ENCODE measurements at places on chromosomes 7 and 10.

DNA sequence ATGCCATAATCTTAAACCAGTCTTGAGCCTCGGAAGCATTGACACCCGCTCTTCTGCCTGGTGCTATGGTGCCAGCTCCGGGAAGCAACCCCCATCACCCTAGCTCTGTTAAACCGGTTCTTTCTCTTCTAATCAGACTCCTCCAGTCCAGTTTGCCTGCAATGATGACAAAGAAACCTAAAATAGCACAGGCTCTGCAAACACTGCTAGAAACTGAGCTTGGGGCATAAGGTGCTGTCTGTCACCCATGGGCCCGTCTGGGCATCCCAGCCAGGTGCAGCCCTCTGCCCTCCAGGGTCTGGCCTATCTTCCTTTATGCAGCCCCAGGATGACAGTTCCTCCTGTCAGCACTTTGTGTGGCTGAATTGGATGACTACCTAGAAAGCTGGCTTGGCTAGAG lies 14.2 kb upstream of the CAMK2G start:
- no peaks in the 10 kb centered on the region for H3K4me1 ChIP-seq
- no peaks in the 10 kb centered on the region for H3K36me3 ChIP-seq
- no peak for DNase-seq
- no peaks in the 10 kb centered on the region for H3K27me3 ChIP-seq
- H3K27ac ChIP-seq: no peak overlapping the region

DNA sequence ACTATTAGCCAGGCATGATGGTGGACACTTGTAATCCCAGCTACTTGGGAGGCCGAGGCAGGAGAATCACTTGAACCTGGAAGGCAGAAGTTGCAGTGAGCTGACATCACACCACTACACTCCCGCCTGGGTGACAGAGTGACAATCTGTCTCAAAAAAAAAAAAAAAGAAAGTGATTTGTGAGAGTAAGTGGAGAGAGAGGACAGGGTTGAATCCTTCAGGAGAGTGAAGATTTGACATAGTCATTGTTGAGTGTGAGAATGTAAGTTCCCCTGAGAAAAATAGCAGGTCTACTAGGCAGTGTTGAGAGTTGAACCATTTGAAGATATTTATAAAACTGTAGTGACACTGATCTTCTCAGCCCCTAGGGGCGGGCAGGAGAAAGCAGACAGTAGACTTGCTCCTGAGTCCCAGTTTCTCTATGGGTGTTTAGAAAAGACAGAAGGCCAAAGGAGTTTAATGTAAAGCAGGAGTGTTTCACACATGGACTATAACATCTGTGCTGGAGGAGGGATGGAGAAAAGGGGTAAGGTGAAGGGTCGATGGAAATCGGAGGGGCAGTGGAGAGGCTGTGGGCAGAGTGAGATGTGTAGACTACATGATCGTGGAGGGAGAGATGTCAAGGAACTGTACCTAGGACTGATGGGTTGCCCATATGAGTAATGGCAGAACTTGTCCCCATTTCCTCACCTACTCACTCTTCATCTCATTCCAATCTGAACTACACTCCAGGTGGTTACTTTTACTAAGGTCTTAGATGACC lies 13.7 kb upstream of the LAMB4 start:
- DNase-seq: no peak
- H3K4me3 ChIP-seq: no peak overlapping the region
- H3K4me1 ChIP-seq: no peaks in the 10 kb centered on the region
- no peaks in the 10 kb centered on the region for H3K36me3 ChIP-seq

- H3K27me3 ChIP-seq: no peaks in the 10 kb centered on the region
- H3K4me3 ChIP-seq: peak overlapping the region; percentile 7
- H3K27ac ChIP-seq: peak overlapping the region; percentile 49
- H3K36me3 ChIP-seq: peaks cover 21% of the 10 kb centered on the region
- no peak for DNase-seq
Measured at GRCh38 chr10:11236234-11236633, 218.6 kb downstream of the CELF2 start.

GRCh38 chr10:5323446-5323845 lies 41.3 kb upstream of the UCN3 start:
- H3K4me1 ChIP-seq: no peaks in the 10 kb centered on the region
- H3K4me3 ChIP-seq: no peak overlapping the region
- H3K27ac ChIP-seq: no peak overlapping the region

DNA sequence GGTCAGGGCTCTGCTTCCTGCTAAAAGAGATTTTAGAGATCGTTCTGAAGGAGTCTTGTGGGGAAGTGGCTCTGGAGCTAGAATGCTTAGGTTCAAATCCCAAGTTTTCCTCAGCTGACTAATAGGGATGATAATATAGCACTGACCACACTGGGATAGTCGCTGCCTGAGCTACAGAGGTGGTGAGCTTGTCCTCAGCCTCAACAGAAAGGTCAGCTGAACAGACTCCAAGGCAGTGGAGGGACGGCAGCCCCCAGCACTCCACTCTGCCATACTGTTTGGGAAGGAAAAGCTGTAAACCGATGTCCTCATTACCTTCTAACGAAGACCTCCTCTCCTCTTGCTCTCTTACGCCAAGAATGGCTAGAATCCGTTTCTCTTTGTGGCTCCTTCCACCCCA lies 36.2 kb downstream of the KAT6B start:
- H3K4me3 ChIP-seq: no peak overlapping the region
- DNase-seq: no peak
- no peaks in the 10 kb centered on the region for H3K27me3 ChIP-seq

DNA sequence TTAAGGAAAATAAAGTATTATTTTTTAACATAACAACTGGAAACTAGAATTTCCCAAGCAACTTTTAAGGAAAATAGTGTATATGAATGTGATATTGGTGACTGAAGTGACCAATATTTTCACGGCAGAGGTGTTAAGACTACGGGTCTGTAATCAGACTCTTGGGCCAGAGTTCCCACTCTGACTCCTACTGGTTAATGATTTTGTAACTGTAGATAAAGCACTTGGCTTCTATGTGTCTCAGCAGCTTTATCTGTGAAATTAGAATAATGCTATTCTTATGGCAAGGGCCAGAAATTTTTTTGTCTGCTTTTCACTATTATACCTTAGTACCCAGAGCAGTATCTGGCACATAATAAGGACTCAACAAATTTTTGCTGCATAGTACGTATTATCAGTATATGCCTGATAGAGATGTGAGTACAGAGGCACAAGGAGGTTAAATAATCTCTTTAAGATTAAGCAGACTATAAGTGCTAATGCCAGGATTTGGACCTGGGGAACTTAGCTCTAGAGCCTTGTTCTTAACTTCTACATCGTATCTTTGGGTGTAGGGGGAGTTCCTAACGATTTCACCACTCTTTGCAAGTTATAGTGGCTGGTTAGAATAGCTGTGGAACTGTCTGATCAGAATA lies 186.1 kb upstream of the SLC26A5 start:
- no peaks in the 10 kb centered on the region for H3K4me1 ChIP-seq
- no peak overlapping the region for H3K27ac ChIP-seq
- H3K36me3 ChIP-seq: no peaks in the 10 kb centered on the region
- DNase-seq: no peak
- H3K4me3 ChIP-seq: no peak overlapping the region
- H3K27me3 ChIP-seq: no peaks in the 10 kb centered on the region

DNA sequence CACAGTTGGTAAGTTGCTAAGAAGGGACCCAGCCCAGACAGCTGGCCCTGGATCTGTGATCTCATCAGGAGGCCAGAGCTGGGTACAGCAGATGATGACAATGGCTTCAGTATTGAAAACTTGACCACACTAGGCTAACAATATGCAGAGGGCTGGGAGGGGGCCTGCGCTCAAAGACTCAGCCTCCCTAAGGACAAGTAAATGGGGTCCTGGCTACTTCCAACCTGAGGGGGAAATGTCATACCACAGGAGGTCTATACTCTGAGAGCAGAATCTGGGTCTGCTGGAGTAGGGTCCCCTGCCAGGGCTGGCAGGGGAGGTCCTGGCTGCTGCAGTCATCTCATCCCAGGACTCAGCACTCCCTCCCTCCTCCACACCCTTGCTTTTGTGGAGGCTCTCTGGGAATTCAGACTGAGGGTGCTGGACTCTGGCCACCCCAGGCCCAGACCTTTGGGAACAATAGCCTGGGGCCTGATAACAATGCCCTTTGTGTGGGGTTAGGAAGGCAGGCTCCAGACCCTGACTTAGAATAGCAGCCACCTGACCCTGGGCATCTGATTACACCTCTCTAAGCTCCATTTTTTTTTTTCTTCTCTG lies 1.4 kb downstream of the FXYD4 start:
- H3K36me3 ChIP-seq: no peaks in the 10 kb centered on the region
- DNase-seq: no peak
- H3K4me3 ChIP-seq: no peak overlapping the region
- no peaks in the 10 kb centered on the region for H3K4me1 ChIP-seq
- H3K27ac ChIP-seq: no peak overlapping the region
- H3K27me3 ChIP-seq: no peaks in the 10 kb centered on the region

- H3K36me3 ChIP-seq: no peaks in the 10 kb centered on the region
- no peak overlapping the region for H3K4me3 ChIP-seq
- no peaks in the 10 kb centered on the region for H3K27me3 ChIP-seq
- H3K27ac ChIP-seq: no peak overlapping the region
- H3K4me1 ChIP-seq: no peaks in the 10 kb centered on the region
- no peak for DNase-seq
Measured at GRCh38 chr10:113151190-113151666, 201.2 kb downstream of the TCF7L2 start.

DNA sequence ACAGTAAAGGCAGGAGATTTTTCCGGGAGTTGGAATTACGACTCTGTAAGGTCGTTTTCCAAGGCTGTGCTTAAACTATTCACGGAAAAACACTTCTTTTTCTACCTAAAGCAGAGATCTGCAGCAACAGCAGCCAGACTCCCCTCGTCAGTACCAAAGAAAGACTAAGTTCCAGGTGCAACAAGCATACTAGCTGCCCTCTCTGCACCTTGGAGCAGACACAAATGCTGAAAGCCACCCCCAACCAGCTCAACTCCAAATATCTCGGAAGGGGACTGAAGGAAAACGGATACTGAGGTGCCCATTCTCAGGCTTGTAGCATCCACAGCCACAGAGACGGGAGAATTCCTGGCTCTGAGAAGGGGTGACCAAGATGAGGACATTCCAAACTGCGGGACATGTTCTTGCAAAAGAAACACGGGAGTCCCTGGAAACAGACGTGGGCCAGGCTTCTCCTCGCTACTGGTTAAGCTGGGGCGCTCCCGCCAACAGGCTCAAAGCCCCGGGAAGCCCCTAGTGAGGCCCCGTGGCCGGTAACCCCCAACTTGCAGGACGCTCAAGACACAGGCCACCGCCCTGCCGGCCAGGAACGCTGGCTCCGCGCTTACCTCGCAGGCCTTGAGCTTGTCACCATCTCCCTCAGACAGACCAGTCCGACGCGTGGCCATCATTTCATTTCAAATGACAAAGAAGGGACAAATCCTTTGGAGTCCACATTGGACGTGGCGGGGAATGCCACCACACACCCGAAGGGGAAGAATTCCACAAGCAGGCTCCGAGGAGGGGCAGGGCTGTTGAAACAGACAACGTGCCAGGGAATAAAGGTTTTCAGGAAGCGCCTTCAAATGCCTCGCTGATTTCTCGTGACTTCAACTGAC lies 2.2 kb downstream of the ARHGAP21 start:
- peaks cover 2% of the 10 kb centered on the region for H3K4me1 ChIP-seq
- DNase-seq: no peak
- H3K27ac ChIP-seq: no peak overlapping the region
- no peak overlapping the region for H3K4me3 ChIP-seq
- no peaks in the 10 kb centered on the region for H3K27me3 ChIP-seq

- H3K27me3 ChIP-seq: no peaks in the 10 kb centered on the region
- H3K4me1 ChIP-seq: no peaks in the 10 kb centered on the region
- no peak for DNase-seq
- H3K27ac ChIP-seq: no peak overlapping the region
Measured at GRCh38 chr7:17558558-17559332, 260.3 kb downstream of the AHR start.

DNA sequence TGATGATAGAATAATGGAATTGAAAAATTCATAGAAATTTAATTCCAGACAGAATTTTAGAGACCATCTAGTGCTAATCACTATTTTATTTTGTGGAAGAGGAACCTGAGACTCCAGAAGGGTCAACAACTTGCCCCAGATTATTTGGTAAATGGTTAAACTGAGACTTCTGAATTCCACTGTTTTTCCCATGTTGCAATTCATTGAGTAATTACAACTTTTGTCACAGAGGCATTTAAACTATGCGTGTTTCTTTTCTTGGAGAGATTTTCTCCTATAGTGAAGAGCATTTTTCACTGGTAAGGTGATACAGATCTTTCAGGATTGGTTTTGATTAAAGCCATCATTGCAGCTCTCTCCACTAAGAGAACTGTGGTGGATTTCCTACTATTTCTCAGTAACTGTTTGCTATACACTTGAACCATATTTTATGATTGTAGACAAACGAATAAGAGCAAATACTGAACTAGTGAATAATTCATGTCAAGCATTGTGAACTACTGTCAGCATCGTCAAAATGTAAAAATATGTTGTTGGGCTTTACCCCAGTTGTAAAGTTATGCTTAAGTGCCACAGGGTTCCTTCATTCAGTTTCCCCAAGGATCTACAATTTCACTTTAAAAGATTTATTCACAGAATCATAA lies 26.5 kb downstream of the LRGUK start:
- no peak overlapping the region for H3K27ac ChIP-seq
- no peaks in the 10 kb centered on the region for H3K27me3 ChIP-seq
- no peaks in the 10 kb centered on the region for H3K36me3 ChIP-seq
- no peak overlapping the region for H3K4me3 ChIP-seq

GRCh38 chr7:4166340-4166739 lies 515.8 kb upstream of the FOXK1 start:
- DNase-seq: no peak
- no peaks in the 10 kb centered on the region for H3K27me3 ChIP-seq
- H3K4me1 ChIP-seq: no peaks in the 10 kb centered on the region
- H3K27ac ChIP-seq: no peak overlapping the region
- H3K36me3 ChIP-seq: no peaks in the 10 kb centered on the region
- H3K4me3 ChIP-seq: no peak overlapping the region

DNA sequence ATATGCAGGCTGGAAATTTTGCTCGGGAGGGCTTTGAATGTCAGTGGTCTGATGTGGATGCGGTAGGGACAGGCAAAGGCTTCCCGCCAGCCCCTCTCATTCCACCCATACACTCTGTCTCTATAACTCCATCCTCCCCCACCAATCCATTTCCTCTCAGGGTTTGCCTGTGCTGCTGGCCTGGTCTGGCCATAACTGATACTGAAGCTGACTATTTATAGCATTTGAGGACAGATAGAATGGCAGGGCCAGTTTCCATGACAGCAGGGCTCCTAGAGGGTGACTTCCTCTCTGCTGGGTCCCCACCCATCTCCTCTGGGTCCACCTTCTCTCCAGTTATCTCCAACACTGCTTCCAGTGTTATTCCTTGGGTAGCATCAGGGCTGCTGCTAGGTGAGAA lies 6.6 kb upstream of the PDLIM1 start:
- H3K4me3 ChIP-seq: no peak overlapping the region
- no peak overlapping the region for H3K27ac ChIP-seq
- H3K4me1 ChIP-seq: peaks cover 3% of the 10 kb centered on the region
- no peaks in the 10 kb centered on the region for H3K36me3 ChIP-seq

GRCh38 chr10:12041766-12042408 lies 722 bp downstream of the UPF2 start:
- H3K4me1 ChIP-seq: peaks cover 11% of the 10 kb centered on the region
- DNase-seq: no peak
- H3K36me3 ChIP-seq: no peaks in the 10 kb centered on the region
- no peaks in the 10 kb centered on the region for H3K27me3 ChIP-seq

GRCh38 chr7:116713918-116714317 lies 41.9 kb downstream of the MET start:
- H3K4me1 ChIP-seq: no peaks in the 10 kb centered on the region
- H3K36me3 ChIP-seq: no peaks in the 10 kb centered on the region
- DNase-seq: no peak
- H3K27ac ChIP-seq: no peak overlapping the region
- no peaks in the 10 kb centered on the region for H3K27me3 ChIP-seq
- no peak overlapping the region for H3K4me3 ChIP-seq
